Stimulated activated CD8-positive, alpha-beta memory T cell treated with anti-CD3 and anti-CD28 coated beads, Interleukin-7, amount 100 ng/mL, for 4 hours (primary cell): ENCODE measurements at places on chromosomes 1 and 21.

DNA sequence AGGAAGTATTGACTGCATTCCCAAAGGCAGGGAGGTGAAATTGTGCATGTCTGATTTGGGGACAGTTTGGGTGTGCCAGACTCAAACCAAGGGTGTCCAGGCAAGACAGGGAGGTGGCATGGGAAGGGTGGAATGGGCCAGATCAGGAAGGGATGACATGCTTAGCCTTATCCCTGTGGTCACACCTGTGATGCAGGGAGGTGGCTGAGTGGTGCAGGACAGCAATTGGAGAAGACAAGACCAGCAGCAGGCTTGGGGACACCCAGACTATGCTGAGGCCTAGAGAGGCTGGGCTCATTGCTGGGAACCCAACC, 4.0 kb downstream of the FOXO6 start:
- no peak for DNase-seq

- DNase-seq: no peak
Observed at GRCh38 chr1:229111703-229112319, 159.1 kb upstream of the RAB4A start.

DNA sequence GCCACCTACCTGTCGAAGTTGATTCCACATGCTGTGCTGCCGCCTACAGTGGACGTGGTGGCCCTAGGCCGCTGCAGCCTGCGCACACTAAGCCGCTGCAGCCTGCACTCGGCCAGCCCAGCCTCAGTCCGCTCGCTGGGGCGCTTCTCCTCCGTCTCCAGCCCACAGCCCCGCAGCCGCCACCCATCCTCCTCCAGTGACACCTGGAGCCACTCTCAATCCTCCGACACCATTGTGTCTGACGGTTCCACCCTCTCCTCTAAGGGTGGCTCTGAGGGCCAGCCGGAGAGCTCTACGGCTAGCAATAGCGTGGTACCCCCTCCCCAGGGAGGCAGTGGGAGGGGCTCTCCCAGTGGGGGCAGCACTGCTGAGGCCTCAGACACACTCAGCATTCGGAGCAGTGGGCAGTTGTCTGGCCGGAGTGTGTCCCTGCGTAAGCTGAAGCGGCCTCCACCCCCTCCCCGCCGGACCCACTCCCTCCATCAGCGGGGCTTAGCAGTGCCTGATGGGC, 46.9 kb downstream of the YARS1 start:
- DNase-seq: no peak

GRCh38 chr1:185337246-185337645, 20.2 kb upstream of the IVNS1ABP start:
- DNase-seq: no peak

- no peak for DNase-seq
Observed at GRCh38 chr21:42973309-42973990, 912 bp upstream of the PKNOX1 start.

- DNase-seq: no peak
Observed at GRCh38 chr1:81702903-81703302, 97.8 kb upstream of the ADGRL2 start.

DNA sequence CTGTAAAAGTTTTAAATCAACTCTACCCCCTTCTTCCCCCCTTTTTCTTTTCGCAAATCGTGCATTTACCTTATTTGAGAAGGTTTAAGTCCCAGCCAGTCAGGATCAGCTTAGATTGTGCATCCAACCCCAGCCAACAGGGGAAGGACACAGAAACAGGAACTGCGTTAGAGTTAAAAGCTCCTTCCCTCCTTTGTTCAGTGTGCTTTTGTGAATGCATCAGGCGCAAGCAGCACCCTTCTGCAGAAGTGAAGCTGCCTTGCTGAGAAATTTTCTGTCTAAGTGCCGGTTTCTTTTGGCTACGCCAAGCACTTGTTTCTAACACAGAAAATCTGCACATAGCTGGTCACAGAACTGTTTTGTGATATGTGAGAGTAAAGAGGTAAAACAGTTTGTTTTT, 56.2 kb upstream of the PRRC2C start:
- no peak for DNase-seq

DNA sequence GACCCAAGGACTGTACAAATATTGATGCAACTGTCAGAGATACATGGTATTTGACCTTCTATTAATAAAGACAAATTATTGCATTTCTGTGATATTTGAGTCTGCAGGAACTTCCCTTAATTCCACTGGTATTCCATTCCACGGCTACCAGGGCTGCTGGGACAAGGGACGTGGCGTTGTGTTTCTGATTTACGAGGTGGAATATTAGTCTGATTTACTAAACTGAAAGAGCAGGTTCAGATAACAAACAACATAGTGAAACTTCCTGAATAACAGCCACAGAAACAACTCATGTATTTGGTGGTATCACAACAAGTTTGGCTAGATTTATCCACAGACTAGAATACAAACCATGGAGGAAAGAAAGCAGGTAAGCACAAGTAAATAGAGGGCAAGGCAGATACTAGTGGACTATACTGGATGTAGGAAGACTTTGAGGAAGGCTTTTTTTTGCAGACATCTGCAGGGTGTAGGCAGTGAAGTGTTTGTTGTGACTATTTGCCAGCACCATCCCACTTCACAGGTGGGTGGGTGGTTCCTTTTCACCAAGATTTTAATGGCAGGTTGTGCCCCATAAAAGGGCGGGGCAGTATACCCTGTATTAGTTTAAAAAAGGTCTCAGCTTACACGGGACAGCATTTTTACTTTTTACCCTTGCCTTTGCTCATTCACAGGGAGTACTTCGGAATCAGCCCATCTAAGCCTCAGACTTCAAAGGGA, 100.4 kb downstream of the FGGY start:
- no peak for DNase-seq

- no peak for DNase-seq
Observed at GRCh38 chr1:192270398-192270797, 46.4 kb upstream of the RGS21 start.

- no peak for DNase-seq
Observed at GRCh38 chr21:32143241-32143939, 135.5 kb downstream of the MIS18A start.

DNA sequence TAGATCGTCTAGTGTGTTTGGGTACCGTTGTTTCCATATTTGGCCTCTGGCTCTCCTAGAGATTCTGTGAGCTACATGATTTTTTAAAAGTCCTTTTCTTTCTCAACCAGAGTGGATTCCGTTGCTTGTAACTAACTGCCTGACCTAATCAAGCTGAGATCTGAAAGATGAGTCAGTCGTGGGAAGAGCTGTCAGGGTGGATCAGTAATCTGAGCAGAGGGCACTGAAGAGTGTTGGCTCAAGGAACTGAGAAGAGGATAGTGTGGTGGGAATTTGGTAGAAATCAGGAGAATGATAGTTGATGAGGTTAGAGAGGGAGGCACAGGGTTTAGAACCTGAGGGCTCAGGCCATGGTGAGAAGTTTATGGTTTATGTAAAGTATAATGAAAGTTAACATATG, 52.2 kb downstream of the TRAF5 start:
- DNase-seq: no peak

DNA sequence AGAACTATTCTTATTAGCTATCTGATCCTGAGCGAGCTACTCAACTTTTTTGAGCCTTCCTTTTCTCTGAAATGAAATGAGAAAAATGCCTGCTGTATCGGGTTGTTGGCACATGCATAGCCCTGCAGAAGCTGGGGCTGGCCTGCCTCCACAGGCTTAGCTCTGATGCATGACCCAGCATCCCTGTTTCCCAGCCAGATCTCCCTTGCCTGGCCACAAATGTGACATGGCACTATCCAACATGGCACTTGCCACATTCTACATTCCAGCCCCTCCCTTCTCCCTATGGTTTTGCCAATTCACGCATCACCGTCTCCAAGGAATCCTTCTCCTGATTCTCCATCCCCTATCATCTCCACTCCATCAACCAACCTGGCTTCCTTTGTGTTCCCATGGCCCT, 13.8 kb downstream of the RNU5D-1 start:
- no peak for DNase-seq

- DNase-seq: peak; percentile 21
Observed at GRCh38 chr1:34786521-34787325, 5.7 kb downstream of the GJB3 start.

DNA sequence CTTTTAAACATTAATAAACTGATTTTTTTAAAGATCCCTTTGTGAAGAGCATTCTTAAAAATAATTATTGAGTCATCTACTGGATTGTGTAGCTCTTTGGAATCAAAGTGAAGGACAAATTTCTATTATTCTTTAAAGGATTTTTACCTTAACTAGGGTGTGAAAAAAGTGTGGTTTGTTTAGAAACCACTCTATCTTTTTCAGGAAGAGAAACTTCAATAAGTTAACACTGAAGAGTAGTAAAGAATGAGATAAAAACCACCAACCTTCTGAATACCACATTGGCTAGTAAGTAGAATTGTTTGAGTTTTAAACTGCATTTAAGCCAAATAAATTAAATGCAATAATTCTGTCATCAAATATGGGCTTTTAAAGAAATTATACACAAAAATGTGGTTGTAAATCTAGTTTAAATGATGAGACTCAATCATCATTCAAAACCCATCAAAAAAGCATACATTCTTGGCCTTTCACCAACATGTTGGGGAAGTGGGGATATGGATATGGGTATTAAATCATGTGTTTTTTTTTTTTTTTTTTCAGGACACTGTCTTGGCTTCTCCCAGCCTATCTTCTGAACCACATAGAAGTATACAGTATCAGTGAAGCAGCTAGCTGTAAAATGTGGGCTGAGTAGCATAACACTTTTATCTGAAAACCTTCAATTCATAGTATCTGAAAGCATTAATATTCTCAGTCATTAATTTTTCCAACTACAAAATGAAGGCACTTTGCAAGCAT, 4.8 kb downstream of the S1PR1 start:
- no peak for DNase-seq

- no peak for DNase-seq
Observed at GRCh38 chr1:82463951-82464350, 663.2 kb downstream of the ADGRL2 start.

DNA sequence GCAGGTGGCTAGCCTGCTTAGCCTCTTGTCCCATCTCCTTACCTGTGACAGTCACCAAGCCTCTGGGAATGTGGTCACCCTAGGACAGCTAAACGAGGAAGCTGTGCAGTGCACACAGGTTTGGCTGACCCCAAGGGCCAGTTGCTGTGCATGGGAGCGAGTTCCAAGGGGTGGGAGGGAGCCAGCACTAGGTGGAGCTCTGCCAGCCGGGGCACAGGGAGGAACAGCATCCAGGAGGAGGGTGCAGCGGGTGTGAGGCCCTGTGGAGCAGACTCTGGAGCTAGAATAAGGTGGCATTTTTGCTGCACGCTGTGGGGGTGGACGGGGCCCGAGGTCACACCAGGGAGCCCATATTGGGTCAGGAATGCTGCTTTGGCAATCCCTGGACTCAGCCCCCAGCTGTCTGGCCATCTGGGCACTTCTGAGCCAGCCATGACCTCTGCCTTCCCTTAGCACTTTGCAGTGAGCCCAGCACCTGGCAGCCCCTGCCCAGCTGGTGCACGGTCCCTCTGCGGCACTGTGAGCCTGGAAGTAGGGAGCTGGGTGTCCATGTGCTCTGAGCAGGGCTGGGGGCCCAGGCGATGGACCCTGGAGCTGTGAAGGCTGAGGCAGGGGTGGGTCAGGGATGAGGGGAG, 8.7 kb downstream of the PDXK start:
- no peak for DNase-seq
